ENCODE measurements at places on chromosomes 1 and 21. TPM values are rescaled to one million over a fixed set of nuclear protein-coding genes. Genes with fewer than 3 reads are reported as not detected.
A peak's percentile ranks its signal among the peaks of the same experiment; 100 is the strongest.

Gene LINGO4
- total RNA-seq: not detected

Gene KCND3
- 0.03 TPM for total RNA-seq

Gene TSPEAR
- not detected for total RNA-seq

Gene CD58
- total RNA-seq: 24.4 TPM

Gene CEP170
- 145 TPM for total RNA-seq

Gene LYST
- 11.3 TPM for total RNA-seq

Gene C1orf105
- 144 TPM for total RNA-seq

Gene TSTD1
- total RNA-seq: 73.4 TPM

DNA sequence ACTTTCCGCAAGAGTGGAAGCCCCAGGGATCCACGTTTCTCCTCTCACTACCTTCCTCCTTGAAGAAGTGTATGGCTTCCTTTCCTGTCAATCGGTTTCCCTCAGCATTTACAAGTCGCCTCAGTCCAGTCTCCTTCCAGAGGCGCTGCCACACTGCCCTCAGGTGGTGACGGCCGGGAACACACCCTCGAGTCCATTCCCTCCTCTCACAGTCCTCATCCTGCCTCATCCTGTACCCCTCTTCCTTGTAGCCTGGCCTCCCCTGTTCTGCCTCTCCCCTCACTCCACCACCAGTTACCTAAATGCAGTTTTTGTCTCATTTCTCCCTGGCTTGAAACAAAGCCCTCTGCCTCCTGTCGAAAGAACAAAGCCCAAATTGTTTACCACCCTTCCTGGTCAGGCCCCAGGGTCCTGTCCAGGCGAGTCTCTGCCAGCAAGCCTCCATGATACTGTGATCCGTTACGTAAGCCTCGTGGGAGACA is 23.2 kb upstream of the LSM10 start:
- DNase-seq: peak; percentile 86

GRCh38 chr1:201599548-201599947 is 60.6 kb downstream of the NAV1 start:
- no peak for DNase-seq

DNA sequence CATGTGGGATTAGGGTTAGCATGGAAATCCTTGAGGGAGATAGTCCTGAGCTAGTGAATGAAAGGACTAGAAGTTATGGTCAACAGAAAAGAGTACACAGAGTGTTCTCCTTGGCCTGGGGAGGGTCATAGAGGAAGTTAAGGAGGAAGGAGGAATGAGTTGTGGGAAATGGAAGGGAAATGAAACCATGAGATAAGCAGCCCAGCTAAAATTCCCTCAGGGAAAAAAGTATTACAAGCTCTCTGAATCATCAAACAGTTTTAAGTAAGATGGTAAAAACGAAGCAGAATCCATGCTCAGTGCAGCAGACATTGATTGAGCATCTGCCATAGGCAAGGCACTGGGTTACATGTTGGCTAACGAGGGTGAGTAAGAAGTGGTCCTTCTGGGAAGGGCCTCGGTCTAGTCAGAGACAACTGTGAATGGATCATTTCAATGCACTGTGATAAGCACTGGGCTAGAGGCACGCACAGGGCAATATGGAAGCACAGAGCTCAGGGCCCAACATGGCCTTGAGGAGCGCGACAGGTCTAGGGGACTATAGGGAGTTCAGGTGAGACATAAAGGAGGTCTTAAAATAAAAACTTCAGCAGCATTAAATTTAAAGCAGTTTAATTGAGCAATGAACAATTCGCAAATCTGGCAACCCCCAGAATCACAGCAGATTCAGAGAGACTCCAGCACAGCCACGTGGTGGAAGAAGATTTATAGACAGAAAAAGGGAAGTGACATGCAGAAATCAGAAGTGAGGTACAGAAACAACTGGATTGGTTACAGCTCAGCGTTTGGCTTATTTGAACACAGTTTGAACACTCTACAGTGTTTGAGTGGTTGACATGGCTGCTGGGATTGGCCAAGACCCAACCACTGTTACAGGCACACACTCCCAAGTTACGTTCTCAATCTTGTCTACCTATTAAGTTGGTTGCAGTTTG is 219.5 kb downstream of the HLX start:
- DNase-seq: no peak

- DNase-seq: no peak
These were observed 251.8 kb upstream of the ST6GALNAC5 start for GRCh38 chr1:76615253-76616035.

DNA sequence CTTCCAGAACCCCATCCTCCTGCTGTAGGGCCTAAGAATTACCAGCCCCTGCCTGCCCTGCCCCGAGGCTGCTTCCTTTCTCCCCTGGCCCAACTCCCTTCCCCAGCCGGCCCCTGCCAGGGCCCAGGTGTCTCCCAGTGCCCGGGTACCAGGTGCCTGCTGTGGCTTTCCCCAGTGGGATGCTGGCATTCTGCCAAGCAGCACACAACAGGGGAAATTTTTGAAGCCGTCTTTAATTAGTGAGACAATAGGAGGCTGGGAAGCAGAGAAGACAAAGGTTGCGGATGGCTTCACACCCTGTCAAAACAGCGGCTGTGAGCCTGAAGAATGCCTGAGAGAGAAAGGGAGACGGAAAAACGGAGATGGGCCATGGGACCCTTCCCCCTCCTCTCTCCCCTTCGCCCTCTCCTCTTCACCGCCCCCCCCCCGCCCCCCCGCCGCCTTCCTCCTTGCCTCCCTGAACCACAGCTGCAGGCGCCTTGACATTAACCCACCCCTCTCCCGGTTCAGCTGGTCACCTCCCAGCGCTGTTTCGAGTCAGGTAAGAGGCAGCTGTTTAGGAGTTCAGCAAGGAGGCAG is 33.6 kb downstream of the LRRN2 start:
- no peak for DNase-seq

GRCh38 chr1:54069791-54070170 is 16.4 kb downstream of the TCEANC2 start:
- peak; percentile 97 for DNase-seq

- DNase-seq: peak; percentile 0
These were observed 474.3 kb upstream of the TMPRSS15 start for GRCh38 chr21:18877917-18878316.

DNA sequence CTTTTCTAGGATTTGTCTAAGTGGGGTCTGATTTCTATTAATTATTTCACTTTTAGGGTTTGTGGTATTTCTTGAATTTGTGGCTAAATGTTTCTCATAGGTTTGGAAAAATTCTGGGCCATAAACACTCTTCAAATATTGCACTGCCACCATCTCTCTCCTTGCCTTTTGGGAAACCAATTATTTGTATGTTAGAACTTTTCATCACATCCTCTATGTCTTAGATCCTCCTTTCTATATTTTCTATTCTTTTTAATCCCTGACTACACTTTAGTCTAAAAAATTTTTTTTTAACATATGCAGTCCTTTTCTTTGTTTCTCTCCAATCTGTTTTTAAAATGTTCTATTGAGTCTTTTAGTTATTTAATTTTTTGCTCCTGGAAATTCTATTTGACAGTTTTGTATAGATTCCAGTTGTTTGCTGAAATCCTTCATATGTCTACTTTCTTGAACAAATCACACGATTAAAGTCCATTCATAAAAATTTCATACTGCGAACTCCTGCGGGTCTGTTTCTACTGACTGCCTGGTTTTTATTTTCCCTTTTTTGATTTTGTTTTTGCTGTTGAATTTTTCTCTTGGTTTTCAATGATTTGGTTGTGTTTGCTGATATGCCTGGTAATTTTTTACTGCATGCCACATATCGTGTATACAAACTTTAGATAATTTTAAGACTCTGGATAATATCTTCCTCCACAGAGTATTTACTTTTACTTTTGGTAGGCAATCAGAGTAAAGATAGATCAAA is 143.1 kb downstream of the COQ8A start:
- no peak for DNase-seq

DNA sequence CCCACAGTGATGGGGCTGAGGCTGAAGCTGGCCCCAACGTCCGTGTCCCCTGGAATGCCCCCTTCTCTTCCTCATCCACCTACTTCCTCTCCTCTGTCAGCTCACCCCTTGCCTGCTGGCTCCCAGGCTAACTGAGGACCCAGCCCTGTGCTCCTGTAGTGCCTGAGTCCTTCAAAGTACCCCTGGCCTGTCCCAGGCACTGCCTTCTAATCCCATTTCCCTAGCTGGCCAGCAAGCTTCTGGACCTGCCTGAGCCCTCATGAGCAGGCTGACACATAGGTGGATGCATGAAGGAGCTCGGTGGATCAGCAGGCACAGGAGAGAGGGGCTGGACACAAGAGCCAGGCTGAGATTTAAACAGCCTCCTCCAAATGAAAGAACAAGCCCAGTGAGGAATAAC is 650.8 kb downstream of the NPHP4 start:
- no peak for DNase-seq

GRCh38 chr1:56585985-56586384 is 6.6 kb upstream of the PLPP3 start:
- no peak for DNase-seq

DNA sequence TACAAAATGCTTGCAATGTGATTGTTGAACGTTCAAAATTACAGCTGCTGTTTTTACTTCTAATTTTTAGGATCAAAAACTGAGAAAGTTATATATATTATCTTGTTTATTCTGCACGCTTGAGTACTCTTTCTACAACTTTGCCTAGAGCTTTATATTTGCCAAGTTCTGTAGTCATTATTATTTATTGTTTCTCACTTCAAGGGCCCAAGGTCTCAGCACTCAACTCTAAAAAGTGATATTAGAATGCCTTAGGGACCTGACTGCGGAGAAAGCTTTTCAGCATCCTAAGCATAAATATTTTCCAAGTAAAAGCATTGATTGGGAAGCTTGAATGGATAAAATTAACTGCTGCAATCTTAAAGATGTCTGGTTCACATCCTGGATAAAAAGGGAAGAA is 83.6 kb downstream of the UBE2U start:
- DNase-seq: no peak

DNA sequence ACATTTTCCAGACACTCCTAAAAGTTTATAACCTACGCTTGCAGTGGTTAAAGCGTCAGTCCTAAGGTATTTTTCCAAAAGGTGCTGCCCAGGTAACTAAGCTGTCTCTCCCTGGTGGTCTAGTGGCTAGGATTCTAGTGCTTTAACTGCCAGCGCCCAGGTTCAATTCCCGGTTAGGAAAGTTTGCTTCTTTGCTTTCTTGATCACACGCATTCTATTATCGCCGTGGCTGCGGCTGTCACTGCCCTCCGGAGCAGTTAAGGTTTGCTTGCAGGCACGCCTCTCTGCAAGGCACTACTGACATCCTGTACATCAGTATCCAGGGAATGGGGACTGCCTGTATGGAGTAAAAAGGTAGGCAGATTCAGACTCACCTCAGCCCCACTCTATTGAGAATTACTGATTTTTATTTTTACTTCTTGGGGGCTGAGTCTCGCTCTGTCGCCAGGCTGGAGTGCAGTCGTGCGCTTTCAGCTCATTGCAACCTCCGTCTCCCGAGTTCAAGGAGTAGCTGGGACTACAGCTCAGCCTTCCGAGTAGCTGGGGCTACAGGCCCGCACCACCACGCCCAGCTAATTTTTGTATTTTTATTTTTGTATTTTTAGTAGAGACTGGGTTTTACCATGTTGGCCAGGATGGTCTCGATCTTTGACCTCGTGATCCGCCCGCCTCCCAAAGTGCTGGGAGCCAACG is 53.2 kb upstream of the CFAP126 start:
- no peak for DNase-seq

DNA sequence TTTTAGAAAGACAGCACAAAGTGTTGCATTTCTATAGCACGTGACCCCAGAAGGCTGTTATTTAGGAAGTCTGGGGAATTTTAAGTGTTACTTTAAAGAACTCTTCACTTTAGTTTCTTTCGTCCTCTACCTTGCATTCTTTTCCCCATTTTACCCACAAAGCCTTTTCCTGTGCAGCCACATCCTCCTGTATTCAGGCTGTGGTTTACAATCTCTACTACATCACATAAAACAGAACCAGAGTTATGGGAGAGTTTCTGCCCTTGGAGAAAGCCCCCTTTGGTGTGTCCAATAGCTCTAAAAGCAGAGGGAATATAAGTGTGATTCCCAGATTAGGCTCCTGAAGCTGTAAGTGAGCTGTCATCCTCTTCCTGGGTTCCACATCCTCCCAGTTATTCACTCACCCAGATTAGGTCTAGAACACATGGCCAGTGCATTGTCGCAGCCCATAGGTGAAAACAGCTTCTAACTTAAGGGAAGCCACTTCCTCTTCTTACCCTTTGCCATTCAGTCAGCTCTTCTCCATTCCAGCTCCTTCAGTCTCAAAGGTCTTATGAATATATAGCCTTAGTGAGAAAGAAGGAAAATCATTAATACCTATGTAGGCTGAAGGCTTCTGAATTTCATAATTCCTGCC is 171.1 kb downstream of the PIGK start:
- DNase-seq: no peak

- DNase-seq: no peak
These were observed 165.5 kb downstream of the ZSCAN20 start for GRCh38 chr1:33637846-33638440.

DNA sequence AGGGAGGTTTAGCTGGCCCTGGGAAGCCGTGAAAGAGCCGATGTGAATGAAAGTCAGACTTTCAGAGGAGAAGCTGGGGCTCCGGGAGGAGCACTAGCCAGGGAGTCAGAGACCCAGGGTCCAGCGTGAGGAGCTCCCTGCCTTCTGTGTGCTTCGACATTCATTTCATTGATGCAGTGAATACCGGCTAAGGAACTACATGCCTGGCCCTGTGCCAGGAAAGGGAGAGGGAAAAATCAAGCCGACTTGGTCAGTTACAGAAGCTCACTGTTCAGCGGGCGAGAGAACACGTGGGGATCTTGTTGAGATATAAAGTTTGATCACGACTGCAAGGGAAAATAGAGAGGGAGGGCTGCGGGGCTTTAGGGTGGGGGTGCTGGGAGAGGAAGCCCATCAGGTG is 76.7 kb upstream of the RUNX3 start:
- no peak for DNase-seq

DNA sequence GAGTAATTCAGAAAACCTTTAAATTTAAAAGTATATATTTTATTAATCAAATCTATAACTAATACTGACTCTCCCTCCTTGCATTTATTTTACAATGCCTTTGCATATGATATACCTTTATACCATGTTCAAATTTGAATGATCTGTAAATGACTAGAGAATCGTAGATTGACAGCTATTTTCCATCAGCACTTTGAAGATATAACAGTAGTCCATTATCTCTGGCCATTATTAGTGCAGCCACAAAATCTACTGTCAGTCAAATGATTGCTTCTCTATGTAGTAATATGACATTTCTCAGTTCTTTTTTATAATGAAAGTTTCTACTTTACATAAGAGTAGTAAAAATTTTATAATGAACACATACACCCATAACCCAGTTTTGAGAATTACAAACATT is 1054.8 kb upstream of the B3GALT2 start:
- no peak for DNase-seq

GRCh38 chr1:150981805-150982712 is at the start of gene ANXA9:
TSS of gene ANXA9 (plus strand) at chr1:150982292. CDS start at chr1:150983106, 814 bp downstream.
- DNase-seq: no peak

GRCh38 chr21:27292783-27293182 is 325.9 kb upstream of the ADAMTS5 start:
- DNase-seq: no peak

DNA sequence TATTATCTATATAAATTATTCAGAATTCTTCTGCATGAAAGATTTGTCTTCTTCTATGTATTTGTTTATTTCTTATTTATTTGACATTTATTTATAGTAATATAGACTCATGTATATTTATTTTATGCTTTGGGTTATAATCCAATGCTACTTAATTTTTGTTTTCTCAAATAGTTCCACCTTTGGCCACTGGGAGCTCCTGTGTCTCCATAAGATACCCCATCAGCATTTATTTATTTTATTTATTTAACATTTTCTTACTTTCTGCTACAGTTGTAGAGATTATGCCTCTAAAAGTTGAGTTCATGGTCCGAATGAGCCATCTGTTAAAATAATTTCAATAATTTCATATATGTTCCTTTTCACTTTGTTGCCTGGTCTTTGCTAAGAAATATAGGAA is 289.4 kb downstream of the ADGRL2 start:
- no peak for DNase-seq

GRCh38 chr1:38497921-38498656 is 361.5 kb downstream of the RRAGC start:
- peak; percentile 22 for DNase-seq

All from myocyte (in vitro differentiated cells).